ENCODE measurements at places on chromosomes 12 and 14.

GRCh38 chr12:27585739-27586265 is 61.8 kb downstream of the PPFIBP1 start:
- DNase-seq: no peak

GRCh38 chr12:112164011-112164660 is 38.8 kb downstream of the TRAFD1 start:
- no peak for DNase-seq

DNA sequence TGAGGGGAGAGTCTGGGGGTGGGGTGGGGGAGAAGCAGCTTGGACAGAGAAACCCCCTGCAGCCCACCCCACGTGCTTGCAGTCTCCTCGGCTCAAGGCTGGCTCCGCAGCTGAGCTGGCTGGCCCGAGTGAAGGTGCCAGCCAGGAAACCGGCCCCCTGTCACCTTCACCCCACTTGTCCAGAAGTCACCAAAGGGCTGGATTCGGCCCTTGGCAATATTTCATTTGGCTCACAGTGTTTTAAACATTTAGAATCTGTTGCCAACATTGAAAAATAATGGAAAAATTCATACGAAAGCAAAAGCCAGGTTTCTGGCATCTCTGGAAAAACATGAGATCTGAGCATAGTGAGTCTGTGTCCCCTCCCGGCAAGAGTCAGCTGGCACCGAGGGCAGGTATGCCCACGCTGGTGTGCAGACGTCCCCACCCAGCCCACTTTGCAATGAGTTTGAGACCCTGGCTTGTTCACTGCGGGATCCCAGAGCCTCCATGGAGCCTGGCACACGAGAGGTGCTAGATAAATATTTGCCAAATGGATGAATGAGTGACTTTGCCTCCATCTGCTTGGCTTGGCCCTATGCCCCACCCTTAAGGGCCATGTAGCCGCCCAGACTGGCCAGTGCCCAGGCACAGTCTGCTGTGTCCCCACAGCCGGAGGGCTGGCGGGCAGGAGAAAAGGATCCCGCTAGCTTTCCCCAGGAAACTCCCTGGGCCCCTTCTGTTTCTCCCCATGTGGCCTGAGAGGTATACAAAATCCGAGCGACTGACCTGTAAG is 18.2 kb downstream of the MSI1 start:
- no peak for DNase-seq

- DNase-seq: no peak
Measured at GRCh38 chr14:36626151-36626550, 35.5 kb upstream of the PAX9 start.

DNA sequence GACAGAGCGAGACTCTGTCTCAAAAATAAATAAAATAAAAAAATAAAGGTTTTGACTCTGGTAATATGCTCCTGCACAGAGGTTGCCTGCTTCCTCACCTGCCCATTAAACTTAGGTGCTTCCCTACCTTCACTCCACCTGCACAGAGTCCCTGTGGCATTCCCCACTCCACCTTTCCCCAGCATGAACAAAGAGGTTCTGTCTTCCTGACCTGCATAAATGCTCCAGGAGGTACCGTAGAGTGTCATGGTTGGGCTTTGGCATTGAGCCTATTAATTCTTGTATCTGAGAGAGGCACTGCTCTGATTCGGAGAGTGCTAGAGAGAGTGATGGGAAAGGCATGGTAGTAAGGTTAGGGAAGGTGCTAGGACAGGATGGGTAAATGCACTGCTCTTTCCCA is 6.3 kb downstream of the ARHGAP9 start:
- no peak for DNase-seq

- DNase-seq: no peak
Measured at GRCh38 chr12:6476489-6476888, 6.0 kb upstream of the VAMP1 start.

- DNase-seq: no peak
Measured at GRCh38 chr12:104699489-104700190, 242.9 kb downstream of the CHST11 start.

DNA sequence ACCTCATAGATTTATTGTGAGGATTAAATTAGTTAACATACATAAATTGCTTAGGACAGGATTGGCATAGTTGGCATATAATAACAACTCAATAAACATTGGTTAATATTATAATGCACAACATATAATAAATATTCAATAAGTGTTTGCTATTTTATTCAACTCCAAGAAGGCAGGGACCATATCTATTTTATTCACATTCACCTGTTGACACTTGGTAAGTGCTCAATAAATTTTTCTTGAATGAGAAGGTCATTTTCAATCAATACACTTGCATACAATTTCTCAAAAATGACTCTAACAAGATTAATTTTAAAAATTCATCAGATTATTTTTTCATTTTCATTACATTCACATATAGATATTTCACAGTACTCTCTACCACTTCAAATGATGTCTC is 12.4 kb upstream of the NUP107 start:
- DNase-seq: no peak

DNA sequence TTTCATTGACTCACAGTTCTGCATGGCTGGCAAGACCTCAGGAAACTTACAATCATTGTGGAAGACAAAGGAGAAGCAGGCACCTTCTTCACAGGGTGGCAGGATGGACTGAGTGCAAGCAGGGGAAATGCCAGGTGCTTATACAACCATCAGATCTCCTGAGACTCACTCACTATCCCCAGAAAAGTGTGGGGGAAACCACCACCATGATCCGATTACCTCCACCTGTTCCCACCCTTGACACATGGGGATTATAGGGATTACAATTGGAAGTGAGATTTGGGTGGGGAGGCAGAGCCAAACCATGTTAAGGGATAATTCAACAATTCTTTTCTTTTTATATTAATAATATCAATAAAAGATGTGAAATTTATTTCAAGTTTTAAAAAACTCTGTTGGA is 34.1 kb downstream of the CNTN1 start:
- no peak for DNase-seq

GRCh38 chr12:64696080-64696741 is 63.0 kb downstream of the GNS start:
- no peak for DNase-seq

- DNase-seq: no peak
Measured at GRCh38 chr12:15225136-15225862, 4.1 kb upstream of the RERG start.

- no peak for DNase-seq
Measured at GRCh38 chr12:104000807-104001434, 35.2 kb downstream of the TDG start.

DNA sequence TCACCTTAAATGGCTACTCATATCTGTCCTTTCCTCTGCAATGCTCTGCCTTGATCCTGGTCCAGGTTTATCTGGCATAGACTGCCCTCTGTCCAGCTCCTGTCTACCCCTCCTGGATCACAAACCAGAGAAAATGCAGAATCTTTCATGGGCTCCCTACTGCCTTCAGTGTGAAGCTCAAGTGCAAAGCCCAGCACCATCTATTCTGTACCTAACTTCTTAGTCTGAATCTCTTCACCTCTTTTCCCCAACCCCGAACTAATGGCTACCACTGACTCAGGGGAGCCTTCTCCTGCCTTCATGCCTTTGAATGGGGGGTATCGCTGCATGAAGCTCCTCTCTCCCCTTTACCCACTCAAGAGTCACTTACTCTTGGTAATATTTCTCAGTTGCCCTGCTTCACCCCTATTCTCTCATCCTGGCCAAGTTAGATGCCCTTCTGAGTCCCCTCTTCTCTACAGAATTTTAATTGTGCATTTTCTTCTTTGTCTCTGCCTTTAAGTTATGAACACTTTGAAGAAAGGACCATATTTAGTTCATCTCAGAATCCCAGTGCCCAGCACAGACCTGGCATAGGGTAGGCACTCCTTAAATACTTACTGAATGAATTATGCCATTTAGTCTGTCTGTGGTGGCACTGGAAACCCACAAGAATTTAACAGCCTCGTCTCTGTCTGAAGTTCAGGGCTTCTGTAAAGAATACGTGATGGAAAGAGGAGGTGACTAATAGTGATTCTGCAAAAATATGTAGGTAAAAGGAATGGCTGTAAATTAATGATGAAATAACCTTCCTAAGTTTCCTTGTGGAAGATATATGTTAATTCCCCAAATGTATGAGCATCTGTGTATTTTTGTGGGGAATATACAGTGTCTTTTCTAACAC is 191.3 kb upstream of the AMIGO2 start:
- no peak for DNase-seq

DNA sequence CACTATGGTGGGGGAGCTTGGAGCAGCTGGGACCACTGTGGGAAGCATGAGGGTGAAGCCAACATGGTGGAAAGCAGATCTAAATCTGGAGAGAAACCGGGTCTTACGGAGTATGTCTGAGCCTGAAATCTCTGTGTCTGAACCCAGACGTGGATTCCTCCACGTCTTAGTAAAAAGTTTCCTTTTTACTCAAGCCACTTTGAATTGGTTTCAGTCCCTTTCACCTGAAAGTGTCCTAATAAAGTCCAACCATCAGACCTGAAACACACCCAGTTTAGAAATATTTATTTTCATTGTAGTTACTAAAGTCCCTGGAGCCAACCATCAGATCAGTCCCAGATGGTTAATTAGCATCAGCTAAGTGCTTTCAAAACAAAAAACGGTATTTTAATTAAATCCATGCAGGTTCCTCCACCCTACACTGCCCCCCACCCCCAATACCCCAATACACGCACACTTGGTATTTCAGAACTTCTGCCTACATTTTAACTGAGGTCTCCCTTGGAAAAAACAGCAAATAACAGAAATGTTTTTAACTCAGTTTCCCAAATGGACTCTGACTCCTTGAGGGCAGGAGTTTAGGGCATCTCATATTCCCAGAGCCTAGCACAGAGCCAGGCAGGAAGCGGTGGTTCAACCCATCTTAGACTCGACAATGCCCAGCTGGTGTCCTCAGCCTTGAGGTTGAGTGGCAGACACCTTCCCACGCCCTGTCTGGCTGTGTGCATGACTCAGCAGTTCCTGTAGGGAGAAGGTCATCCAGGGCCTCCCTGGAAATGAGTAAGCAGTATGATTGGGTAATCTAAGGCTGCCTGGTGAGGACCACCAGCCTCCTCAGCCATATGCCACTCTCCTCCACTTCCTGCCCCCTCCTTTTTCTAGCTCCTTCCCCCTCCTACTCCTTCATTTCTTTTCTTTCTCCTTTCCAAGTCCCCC is 175.8 kb downstream of the TTC8 start:
- DNase-seq: no peak

DNA sequence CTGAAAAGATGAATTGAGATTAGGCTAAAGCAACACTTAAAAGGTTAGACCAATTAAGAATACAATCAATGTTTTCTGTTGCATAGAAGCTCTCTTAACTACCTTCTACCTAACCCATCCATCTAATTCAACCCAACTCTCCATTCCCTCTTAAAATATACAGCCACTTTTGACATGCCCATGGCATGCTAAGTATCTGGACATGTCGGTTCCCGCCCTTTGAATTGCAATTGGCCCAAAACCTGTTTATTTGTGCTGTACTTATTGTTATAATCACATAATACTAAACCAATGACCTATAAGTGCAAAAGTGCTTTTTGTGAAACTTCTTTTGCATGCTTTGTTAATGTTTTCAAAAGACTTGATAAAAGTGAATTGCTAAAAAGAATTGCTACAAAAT is 37.6 kb upstream of the APPL2 start:
- DNase-seq: no peak

Data from stimulated activated CD4-positive, alpha-beta T cell treated with anti-CD3 and anti-CD28 coated beads, Interleukin-1b, Interleukin-23, amount 100 ng/mL, for 4 hours (primary cell).